ENCODE measurements at places on chromosomes 13 and 19.
A peak's percentile ranks its signal among the peaks of the same experiment; 100 is the strongest.

DNA sequence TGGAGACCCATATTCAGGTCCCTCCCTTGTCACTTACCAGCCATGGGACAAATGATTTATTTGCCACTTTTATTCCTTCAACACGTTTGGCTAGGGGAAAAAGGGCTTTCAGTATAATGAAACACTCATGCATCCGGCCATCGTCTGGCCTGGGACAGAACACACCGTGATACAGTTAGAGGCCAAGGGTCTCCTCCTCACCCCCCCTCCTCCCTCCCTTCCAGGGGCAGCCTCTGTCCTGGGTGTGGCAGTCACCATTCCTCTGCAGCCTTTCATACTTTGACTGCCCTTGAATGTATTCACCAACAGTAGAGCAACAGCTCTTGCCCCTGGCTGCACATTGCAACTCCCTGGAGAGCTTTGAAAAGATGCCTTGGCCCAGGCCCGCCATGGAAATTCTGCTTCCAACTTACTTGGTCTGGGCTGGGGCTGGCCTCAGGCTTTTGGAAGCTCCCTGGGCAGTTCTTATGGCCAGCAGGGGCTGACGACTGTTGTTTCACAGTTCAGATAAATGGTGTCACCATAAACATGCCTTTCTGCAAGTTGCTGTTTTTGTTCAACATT, 3.0 kb downstream of the PAK4 start:
- no peak for DNase-seq

GRCh38 chr19:35715981-35716800, 1.6 kb upstream of the KMT2B start:
- no peak for DNase-seq

DNA sequence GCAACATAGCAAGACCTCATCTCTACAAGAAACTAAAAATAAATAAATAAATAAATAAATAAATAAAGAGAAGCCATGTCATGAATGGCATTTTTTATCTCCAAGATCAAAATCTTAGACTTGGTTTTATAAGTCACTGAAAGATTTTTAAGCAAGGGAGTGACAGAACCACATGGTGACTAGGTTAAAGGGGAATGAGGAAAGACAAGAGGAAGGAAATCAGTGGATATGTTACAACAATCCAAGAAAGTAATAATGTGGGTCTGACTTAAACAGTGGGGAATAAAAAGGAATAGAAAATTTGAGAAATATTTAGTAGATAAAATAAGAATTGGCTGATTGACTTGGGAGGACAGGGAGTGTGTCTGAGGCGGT, 18.8 kb upstream of the MED4 start:
- DNase-seq: no peak

GRCh38 chr13:113921763-113922162, 52.1 kb downstream of the C13orf46 start:
- DNase-seq: no peak

DNA sequence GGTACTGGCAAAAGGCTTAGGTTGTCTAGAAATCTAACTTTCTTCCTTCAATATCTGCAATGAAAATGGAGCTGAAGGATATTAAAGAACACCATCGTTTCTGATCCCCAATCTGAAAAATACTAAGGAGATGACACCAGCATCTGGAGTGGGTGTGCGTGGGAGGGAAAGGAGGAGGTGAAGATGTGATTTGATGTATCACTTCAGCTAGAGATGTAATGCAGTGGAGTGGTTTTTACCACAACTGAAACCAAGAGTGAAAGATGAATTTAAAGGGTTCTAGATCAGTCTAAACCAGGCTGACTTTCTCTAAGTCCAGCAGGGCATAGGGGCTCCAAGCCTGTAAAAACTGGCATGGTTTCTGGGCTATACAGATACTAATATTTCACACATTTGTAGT, 148.4 kb downstream of the AKAP11 start:
- peak; percentile 27 for DNase-seq

DNA sequence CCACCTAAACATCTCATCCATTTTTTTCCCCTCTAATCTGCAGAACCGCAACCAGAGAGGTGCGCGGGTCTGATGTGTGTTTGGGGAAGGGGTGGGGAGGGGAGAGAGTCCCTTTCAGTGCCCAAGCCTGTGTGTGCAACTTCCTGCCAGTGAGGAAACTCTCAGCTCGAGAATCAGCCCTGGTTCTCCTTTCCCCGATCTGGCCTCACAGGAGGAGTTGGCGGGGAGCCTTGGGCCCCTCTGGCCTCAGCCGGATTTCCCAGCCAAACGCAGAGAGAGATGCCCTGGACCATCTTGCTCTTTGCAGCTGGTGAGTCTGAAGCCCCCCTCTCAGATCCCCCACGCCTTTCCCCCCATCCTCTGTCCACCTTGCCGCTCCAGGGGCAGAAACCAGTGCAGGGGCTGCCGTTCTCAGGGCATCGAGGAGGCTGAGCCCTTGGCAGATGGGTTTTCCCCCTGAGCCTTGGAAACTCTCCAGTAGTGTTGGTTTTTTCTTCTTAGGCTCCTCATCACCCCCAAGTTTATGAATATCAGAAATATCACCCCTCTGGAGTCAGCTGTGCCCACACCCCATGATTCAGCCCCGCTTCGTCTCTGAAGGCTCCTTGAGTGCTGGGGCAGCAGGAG, at the start of gene C19orf38:
TSS of gene C19orf38 (plus strand) at position 186 of the 627 bp plus-strand sequence. CDS start at position 280, 94 bp downstream.
- no peak for DNase-seq

- DNase-seq: no peak
Observed at GRCh38 chr13:72716776-72717175, 10.7 kb downstream of the MZT1 start.

GRCh38 chr19:42175952-42176648, 41.4 kb downstream of the DEDD2 start:
- DNase-seq: no peak

DNA sequence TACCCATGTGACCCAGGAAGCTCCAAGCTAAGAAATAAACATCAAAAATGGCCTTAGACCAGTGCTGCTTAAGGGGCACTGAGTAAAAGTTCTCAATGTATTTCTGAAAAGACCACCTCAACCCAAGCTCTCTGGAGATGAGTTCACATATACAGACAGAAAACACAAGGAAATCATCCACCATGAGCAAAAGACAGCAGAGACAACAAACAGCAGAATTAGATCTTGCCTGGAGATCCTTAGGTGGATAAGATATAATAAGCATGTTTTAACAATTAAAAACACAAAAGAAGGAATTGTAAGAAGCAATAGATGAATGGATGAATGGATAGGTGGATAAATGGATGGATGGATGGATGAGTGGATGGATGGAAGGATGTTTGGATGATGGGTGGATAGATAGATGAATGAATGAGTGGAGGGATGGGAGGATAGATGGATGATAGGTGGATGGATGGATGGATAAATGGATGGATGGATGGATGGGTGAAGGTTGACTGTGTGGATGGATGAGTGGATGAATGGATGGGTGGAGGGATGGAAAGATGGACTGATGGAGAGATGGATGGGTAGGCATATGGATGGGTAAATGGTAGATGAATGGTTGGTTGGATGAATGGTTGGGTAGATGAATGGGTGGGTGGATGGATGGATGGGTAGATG, 9.6 kb upstream of the NMRK2 start:
- no peak for DNase-seq

All from stimulated activated CD4-positive, alpha-beta T cell treated with anti-CD3 and anti-CD28 coated beads, TNF-alpha, amount 100 ng/mL, for 1 hour (primary cell).